ENCODE measurements at places on chromosomes 16 and 17.

- H3K4me3 ChIP-seq = no peak overlapping the region
- H3K36me3 ChIP-seq = no peaks in the 10 kb centered on the region
- DNase-seq = peak; percentile 68
- no peaks in the 10 kb centered on the region for H3K27me3 ChIP-seq
- no peak overlapping the region for H3K27ac ChIP-seq
Observed at GRCh38 chr17:50630524-50631194, 4.0 kb upstream of the ABCC3 start.

DNA sequence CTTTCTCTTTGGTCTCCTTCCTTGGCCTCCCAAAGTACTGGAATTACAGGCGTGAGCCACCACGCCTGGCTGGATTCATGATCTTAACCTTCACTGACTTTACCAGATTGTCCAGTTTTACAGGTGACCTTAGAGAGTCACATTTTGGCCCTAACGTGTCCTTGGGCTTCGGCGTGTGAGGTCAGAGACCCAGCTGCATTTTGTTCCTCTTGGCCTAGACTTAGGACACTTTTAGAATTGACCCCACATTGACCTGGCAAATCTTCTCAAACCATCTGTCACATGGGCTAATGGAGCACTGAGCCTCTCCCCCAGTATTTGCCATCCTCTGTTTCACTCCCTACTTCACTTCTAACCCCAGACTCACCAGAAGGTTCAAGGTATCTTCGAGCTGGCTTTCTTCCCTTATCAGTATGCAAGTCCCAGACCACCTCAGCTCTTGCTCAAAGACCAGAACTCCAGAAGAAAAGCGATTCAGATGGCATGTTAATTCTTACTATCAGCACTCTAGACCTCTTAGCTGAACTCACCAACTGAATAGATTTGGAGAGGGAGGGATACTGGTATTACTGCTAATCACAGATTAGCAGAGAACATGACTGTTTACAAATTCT is 1.7 kb upstream of the CYTH1 start:
- H3K4me3 ChIP-seq = no peak overlapping the region
- DNase-seq = no peak
- H3K27me3 ChIP-seq = no peaks in the 10 kb centered on the region
- H3K27ac ChIP-seq = no peak overlapping the region

DNA sequence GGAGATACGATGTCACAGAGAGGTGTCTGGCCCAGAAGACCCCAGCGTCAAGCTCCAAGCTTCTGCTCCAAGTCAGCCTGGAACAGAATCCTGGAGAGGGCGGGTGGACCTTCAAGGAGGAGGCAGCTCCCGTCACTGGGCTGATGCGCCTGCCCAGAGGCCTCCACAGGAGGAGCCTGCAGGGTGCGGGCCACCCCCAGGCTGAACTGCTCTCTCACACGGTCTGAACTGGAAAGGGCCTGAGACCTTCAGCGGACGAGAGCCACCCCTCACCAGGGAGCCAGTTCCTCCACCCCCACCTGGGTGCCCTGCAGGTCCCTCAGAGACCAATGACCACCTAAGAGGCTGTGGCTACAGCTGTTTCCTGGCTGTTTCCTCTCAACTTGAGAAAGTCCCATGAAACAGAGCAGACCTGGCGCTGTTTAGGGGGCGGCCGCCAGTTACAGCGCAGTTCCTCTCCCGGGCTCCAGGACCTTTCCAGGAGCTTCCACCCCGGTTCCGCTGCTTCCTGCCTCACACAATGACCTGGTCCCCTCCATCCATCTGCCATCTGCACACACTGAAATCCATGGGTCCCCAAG is 36.0 kb upstream of the KLHDC4 start:
- peaks cover 19% of the 10 kb centered on the region for H3K4me1 ChIP-seq
- H3K27me3 ChIP-seq = no peaks in the 10 kb centered on the region
- DNase-seq = no peak
- no peak overlapping the region for H3K4me3 ChIP-seq
- H3K27ac ChIP-seq = no peak overlapping the region

DNA sequence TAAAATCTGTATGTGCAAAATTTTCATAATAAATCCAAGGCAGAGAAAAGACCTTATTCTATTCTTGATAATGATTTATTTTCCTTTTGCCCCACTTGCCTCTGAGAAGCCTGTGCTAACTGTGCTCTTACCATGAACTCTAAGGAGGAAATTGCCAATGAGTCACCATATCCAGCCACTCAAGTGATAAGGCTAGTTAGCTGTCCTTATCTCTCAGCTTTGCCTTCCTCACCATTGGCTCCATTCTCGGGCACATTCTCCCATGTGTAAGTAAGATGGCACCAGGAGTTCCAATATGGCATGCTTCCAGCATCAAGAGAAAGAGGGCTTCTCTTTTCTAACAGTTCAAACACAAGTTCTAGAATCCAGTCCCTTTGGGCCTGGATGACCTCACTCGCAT is 142.4 kb downstream of the TOX3 start:
- no peaks in the 10 kb centered on the region for H3K36me3 ChIP-seq
- H3K27ac ChIP-seq = no peak overlapping the region
- DNase-seq = no peak
- no peaks in the 10 kb centered on the region for H3K27me3 ChIP-seq
- no peaks in the 10 kb centered on the region for H3K4me1 ChIP-seq
- H3K4me3 ChIP-seq = no peak overlapping the region

All from PC-9 (cell line).